ENCODE measurements at places on chromosomes 5 and 9. TPM values are rescaled to one million over a fixed set of nuclear protein-coding genes. Genes with fewer than 3 reads are reported as not detected.

The QRFP gene
- not detected for total RNA-seq

The CCL27 gene
- not detected for total RNA-seq

- peaks cover 52% of the 10 kb centered on the region for H3K4me1 ChIP-seq
- no peaks in the 10 kb centered on the region for H3K36me3 ChIP-seq
- no peaks in the 10 kb centered on the region for H3K27me3 ChIP-seq
These were observed 624 bp downstream of the FBXW11 start for GRCh38 chr5:172005708-172006320.

DNA sequence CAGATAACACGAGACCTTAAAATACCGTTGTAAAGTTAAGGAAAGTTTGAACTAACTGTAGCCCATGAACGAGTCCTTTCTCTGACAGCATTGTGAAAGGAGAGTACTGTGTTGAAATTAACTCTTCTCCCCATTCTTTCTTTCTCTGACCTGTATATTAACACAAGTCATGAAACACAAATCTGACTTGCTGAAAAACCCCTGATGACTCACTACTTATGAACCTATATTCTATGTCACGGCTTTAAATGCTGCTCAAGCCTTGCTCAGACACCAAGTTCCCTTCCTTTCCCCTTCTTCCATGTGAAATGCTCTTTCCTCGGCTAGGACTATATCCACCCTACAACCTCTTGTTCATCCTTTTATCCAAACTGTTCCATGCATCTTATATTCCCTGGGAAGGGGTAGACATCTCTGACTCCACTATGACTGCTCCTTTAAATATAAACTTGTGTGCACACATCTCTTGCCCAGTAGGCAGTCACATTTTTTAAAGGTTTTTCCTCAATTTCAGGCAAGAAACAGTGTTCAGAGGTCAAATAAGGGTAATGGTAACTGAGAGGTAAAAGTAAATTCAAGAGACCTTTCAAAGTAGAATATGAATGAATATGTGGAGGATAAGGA is 142.9 kb downstream of the NFIB start:
- no peaks in the 10 kb centered on the region for H3K36me3 ChIP-seq
- H3K4me3 ChIP-seq, result no peak overlapping the region
- peaks cover 27% of the 10 kb centered on the region for H3K4me1 ChIP-seq
- no peak for DNase-seq
- no peaks in the 10 kb centered on the region for H3K27me3 ChIP-seq

- peak overlapping the region; percentile 98 for H3K27ac ChIP-seq
- peaks cover 4% of the 10 kb centered on the region for H3K36me3 ChIP-seq
- peak overlapping the region; percentile 81 for H3K4me3 ChIP-seq
- peaks cover 56% of the 10 kb centered on the region for H3K4me1 ChIP-seq
- DNase-seq, result peak; percentile 63
- no peaks in the 10 kb centered on the region for H3K27me3 ChIP-seq
These were observed 23.6 kb downstream of the PCDHGC5 start for GRCh38 chr5:141512390-141512910.

GRCh38 chr5:16866273-16866672 is 69.8 kb downstream of the MYO10 start:
- H3K27ac ChIP-seq, result no peak overlapping the region
- no peak for DNase-seq
- H3K27me3 ChIP-seq, result no peaks in the 10 kb centered on the region
- peaks cover 3% of the 10 kb centered on the region for H3K4me1 ChIP-seq

The RASGEF1C gene
- total RNA-seq, result not detected

GRCh38 chr9:120886490-120886967 is 9.5 kb upstream of the PHF19 start:
- DNase-seq, result no peak
- H3K27me3 ChIP-seq, result no peaks in the 10 kb centered on the region
- H3K4me1 ChIP-seq, result no peaks in the 10 kb centered on the region
- no peak overlapping the region for H3K4me3 ChIP-seq
- H3K36me3 ChIP-seq, result no peaks in the 10 kb centered on the region

GRCh38 chr9:16058131-16058549 is 505.3 kb downstream of the CCDC171 start:
- H3K27me3 ChIP-seq, result no peaks in the 10 kb centered on the region
- no peak for DNase-seq
- no peak overlapping the region for H3K4me3 ChIP-seq
- H3K27ac ChIP-seq, result no peak overlapping the region
- no peaks in the 10 kb centered on the region for H3K36me3 ChIP-seq

- H3K27ac ChIP-seq, result no peak overlapping the region
- H3K27me3 ChIP-seq, result no peaks in the 10 kb centered on the region
- no peak for DNase-seq
- peaks cover 28% of the 10 kb centered on the region for H3K4me1 ChIP-seq
- no peaks in the 10 kb centered on the region for H3K36me3 ChIP-seq
These were observed 7.9 kb upstream of the OSMR start for GRCh38 chr5:38837932-38838331.

The PIP5K1B gene
- total RNA-seq, result 3.9 TPM
